ENCODE measurements at places on chromosomes 12 and 14. TPM values are rescaled to one million over a fixed set of nuclear protein-coding genes. Genes with fewer than 3 reads are reported as not detected.

IAPP gene
- not detected for total RNA-seq

ACSM4 gene
- not detected for total RNA-seq

CLEC1A gene
- 2.2 TPM for total RNA-seq

RPS6KL1 gene
- total RNA-seq: 19.8 TPM

TMEM63C gene
- total RNA-seq: 0.46 TPM

- no peak for DNase-seq
Measured at GRCh38 chr14:85421186-85421877, 108.6 kb upstream of the FLRT2 start.

- no peak for DNase-seq
Measured at GRCh38 chr12:111580737-111581136, 18.4 kb downstream of the ATXN2 start.

DNA sequence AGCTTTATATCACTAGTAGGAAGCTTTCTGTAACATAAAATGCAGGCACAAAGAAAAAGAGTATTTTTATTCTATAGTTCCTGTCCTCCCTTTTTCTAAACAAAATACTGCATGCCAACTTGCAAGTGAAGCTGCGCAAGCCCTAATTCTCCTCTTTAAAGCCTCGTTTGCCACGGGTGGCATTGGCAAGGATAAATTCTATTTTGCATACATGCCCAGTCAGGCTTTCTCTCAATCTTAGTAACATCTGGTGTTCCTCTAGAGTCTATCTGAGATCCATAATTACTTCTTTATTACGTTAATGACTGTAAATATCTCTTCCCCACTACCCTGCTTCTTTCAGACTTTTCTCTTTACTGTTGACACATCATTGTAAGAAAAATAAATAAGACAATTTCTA, 97.1 kb upstream of the DAAM1 start:
- DNase-seq: no peak

DNA sequence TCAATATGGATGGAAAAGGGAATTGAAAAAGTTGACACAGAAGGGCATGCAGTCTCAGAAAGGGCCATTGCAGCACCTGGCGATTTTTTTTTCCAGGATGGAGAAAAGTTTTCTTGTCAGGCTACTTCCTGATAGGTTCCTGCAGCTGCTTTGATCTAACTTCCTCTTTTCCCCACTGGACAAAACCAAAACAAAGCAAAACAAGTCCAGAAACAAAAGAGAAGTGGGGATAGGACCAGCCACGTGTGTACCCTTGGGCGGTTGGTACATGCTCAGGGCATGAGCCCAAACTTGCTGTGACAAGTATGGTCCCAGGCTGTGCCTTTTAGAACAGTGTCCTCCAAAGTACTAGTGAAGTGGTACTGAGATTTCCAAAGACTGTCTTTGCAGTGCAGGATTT, 89.8 kb downstream of the CHST11 start:
- no peak for DNase-seq

DNA sequence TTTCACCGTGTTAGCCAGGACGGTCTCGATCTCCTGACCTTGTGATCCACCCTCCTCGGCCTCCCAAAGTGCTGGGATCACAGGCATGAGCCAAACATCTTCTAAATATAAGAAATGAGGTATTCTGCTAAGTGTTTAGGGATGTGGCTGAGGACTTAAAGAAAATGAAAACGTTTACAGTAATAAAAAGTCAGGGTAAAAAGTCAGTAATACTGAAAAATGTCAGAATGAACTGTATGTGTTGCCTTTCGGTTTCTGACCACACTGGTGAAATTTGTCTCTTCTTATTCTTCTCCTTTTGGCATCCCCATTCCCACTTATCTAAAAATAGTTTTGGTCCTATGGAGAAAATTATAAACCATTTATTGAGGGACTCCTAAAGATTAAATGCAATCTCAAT, 20.5 kb downstream of the TMEM116 start:
- DNase-seq: no peak

DNA sequence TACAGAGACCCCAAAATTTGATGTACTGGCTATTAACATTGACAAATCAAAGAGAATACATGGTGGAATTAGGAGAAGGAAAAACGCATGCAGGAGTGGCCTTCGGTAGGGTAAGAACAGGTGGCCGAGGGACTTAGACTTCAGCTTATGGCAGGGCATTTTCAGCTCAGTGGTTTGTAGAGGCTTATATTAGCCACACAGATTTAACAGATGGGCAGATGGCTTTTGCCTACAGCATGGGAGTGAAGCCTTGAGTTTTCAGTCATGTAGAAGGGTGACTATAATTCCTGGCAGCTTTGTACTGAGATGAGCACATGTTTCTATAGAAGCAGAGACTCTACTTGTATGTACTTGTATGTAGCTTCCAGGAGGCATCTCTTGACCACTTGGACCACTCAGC, 40.9 kb upstream of the PLEKHA5 start:
- no peak for DNase-seq

GRCh38 chr14:36479344-36479743, 40.7 kb downstream of the NKX2-1 start:
- no peak for DNase-seq

GRCh38 chr12:46451276-46452021, 78.9 kb upstream of the SLC38A2 start:
- DNase-seq: no peak

DNA sequence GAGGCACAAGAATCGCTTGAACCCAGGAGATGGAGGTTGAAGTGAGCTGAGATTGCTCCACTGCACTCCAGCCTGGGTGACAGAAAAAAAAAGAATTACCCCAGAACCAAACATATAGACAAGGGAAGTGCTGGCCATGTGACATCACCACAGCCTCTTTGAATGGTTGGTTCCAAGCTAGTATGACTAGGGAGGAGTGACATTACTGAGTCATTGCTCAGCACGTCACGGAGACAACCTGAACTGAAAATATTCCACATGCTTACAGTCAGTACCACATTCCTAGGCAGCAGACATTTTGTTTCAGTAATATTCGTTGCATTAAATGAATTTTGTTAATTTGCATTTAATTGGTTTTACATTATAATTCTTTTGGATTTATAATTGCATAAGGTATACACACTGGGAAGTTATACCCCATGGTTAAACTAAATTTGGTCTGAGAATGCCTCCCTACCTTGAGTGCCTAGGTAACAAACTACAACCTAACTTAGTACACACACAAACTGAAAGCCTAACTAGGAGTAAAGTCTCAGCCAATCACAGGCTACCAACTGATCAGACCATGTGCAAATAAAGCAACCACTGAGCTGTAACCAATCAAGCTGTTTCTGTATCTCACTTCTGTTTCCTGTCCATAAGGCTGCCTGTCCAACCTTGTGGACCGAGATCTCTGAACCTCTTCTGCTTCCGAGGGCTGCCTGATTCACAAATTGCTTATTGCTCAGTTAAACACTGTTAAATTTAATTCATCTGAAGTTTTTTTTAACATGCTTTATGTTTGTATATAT, 164.4 kb downstream of the CAND1 start:
- DNase-seq: no peak

- no peak for DNase-seq
Measured at GRCh38 chr12:24534622-24535021, 414.3 kb downstream of the BCAT1 start.

GRCh38 chr12:115404761-115405470, 720.9 kb upstream of the TBX3 start:
- DNase-seq: no peak

DNA sequence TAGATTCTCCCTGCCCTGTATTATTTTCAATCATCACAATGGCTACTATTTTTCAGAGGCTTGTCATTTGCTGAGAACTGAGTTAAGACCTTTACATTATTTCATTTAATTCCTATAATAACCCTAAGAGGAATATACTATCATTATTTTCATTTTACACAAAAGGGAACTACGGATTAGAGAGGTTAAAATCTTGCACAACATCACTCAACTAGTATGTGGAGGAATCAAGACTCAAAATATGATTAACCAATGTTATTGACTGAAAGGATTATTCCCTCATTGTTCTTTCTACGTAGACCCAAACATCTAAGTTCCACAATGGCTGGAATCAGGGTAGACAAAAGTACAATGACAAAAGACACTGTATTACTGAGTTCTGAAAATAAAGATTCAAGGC, 45.0 kb downstream of the GPR65 start:
- no peak for DNase-seq

DNA sequence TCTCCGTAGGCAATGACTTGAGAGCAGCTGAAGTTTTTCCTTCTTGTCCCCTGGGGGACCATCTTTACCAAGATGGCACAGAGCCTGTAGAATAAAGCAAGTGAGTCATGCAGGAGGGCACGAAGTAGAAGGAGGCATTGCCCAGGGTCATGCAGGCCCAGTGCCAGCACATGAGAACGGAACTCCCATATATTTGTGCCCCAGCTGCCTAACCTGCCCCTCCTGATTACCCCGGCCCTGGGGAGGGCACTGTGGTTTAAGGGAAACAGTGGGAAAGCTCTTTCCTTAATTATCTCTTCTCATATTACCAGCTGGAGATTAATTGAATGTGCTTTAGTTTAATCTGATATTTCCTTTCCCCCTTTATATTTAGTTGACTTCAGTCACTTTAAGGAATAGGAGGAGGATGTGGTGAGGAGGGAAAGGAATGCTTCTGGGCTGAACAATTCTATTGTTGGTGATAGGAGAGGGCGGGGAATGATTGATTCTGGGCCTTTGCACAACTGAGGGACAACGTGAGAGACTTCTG, 51.9 kb downstream of the RASSF8 start:
- no peak for DNase-seq

DNA sequence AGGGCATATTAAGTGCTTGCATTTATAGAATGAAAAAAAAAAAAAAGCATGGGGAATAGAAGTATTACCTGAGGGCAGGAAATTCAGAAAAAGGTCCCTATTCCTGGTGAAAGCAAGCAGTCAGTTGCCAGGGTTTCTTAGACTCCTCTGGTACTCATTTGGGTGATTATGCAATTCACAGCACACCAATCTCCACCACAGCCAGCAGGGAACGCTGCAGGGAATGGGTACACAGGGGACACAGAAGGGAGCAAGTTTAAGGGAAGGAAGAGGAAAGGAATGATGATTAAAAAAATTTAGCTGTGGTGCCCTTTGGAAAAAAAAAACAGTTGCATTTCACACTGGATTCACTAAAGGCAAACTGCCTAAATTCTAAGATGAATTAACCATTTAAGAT, 14.2 kb downstream of the BLTP3B start:
- no peak for DNase-seq

GRCh38 chr14:60723907-60724618, at the start of gene SIX4:
SIX4 (minus strand) TSS chr14:60724351; CDS start chr14:60724074, 277 bp downstream.
- DNase-seq: peak; percentile 79

GRCh38 chr14:58824796-58825195, 187.0 kb downstream of the DACT1 start:
- DNase-seq: no peak
